ENCODE measurements at places on chromosomes 2 and 18. TPM values are rescaled to one million over a fixed set of nuclear protein-coding genes. Genes with fewer than 3 reads are reported as not detected.

DPP10 gene
- total RNA-seq = 0.13 TPM

LONRF2 gene
- total RNA-seq = 24.5 TPM

ST8SIA5 gene
- 23.3 TPM for total RNA-seq

KIF5C gene
- total RNA-seq = 0.73 TPM

DNA sequence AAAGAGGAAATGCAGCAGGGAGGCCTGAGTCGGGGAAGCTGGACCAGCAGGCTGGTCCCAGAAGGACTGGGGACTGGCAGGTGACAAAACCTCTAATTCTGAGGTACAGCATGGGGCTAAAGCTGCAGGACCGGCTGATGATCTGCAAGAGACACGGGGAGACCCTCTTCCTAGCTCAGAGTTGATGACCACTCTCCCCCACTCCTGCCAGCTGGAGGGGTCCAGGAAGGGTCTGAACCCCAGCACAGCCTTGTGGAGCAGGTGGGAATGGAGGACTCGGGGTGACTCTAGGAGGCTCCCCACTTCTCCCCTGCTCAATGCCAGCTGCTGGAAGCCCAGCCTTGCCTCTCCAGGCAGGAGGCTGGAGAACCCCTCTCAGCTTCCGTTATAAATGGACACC is 67.7 kb downstream of the TWIST2 start:
- peak; percentile 71 for DNase-seq

DNA sequence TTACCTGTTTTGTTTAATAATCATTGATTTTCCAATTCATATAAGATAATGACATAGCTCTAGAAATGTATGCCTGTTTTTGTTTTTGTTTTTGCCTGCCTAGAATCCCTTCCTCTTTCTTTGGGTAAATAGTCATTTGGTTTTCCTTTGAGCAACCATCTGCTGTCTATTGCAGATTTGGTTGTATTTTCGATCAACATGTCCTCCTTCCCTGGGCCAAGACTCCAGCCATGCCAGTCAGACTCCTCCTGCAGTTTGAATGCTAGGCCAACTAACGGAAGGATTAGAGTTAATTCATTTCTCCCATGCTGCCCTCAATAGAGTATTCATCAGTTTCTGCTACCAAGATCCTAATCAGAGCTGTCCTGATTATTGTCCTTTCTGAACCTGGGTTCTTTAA is 67.1 kb downstream of the MAIP1 start:
- DNase-seq = no peak

- no peak for DNase-seq
These were observed 550.4 kb downstream of the BCL11A start for GRCh38 chr2:60003076-60003475.

DNA sequence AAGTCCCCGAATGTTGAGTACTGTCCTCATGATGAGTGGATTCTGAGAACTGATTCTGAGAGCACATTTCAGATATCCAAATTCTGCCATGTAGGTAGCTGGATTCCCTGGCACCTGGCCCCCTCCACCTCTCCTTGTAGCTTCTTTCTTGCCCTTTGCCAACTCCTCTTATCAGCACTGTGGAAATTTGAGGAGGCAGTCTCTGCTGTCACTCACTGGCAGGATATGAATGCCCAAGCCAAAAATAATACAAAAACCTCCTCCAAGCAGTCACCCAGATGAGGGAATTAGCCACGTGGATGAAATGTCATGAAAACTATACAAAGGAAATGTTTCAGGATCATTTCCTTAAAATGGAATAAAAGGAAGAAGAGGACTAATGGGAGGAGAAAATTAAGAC is 276.8 kb downstream of the SETBP1 start:
- no peak for DNase-seq

GRCh38 chr18:13618760-13619438 is 107.5 kb downstream of the FAM210A start:
- no peak for DNase-seq

- DNase-seq = no peak
These were observed 86.7 kb downstream of the LDLRAD4 start for GRCh38 chr18:13305301-13305700.

DNA sequence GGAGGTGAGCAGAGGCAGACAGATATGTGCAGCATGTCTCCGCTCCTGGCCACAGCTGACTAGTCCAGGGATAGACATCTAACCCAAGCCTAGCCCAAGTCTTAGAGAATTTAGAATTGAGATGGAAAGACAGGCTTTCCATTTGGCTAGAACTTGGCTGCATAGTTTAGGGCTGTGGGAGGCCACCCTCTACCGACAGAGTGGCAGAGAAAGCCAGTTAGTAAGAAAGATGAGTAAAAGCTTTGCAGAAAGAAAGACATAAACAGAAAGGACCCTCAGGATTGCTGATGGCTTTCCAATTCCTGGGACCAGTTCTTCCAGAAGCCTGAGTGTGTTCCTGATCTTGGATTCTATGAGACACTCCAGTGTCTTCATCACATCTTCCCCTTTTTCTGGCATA is 62.1 kb downstream of the DYM start:
- no peak for DNase-seq

DNA sequence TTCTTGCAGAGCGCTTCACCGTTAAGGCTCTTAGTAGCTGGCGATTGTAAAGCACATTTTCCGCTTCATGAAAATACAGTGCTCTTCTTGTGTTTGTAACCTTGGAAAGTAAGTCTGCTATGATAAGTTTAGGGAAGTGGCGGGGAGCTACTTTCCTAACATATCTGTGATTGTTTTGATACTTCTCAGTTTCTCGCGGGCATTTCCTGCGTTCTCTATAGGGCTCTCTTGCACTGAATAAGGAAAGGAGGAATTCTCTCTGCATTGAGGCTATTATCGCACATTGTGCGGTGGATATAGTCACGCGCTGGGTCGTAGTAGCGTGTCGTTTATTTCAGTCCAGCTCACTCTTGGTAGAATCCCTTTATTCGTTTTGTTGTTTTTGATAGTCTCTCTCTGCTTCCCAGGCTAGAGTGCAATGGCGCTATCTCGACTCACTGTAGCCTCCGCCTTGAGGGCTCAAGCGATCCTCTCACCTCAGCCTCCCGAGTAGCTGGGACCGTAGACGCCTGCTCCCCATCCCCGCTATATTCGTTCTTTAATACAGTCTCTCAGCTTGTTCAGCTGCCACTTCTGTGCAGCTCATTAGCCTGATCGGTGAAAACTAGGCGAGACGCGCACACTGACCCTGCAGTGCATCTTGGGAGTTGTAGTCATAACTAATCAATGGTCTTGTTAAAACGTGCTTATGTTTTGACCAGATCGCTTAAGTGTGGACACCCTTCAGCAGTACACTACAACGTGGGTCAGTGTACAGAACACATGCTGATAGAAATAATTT is 1.0 kb upstream of the PPP4R3B start:
- DNase-seq = no peak

DNA sequence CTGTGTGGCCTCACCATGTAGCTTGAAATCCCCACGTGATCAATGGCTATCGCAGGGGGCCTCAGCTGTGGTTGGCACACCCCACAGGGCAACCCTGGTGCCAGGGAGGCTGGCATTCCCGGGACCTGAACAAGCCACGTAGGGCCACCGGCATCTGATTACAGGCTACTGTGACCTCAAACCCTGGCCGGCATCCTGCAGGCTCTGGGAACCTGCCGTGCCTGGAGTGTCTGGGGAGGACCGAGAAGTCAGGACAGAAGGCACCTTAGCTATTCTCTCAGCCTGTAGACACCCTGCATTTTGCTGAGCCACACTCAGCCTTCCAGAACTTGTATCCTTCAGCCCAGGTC is 213.0 kb downstream of the GLI2 start:
- no peak for DNase-seq

DNA sequence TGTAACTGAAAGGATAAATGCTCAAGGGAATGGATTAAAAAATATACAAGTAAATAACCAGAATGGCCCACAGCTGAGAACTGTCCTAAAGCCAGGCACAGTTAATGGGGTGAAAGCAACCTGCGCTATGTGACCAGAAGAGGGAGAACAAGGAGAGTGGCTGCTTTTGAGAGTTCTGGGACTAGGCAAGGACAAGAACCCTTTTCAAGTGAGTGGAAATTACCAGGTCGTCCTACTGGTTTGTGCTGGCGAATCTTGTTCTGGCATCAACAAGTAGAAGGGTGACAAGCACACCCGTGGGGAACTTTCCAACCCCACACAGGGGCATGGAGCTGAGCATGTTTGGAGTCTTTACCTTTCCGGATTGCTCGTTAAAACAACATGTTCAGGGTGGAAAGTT is 82.8 kb downstream of the TMEM17 start:
- no peak for DNase-seq

All from cardiac septum (tissue), 1 donor.